Urinary bladder (tissue), 4 donors: ENCODE measurements at places on chromosomes 1 and 21. TPM values are rescaled to one million over a fixed set of nuclear protein-coding genes. Genes with fewer than 3 reads are reported as not detected.

Gene CFHR1
- polyA plus RNA-seq, result 0.39 TPM

Gene ACTL8
- polyA plus RNA-seq, result not detected

Gene AMY2A
- not detected for polyA plus RNA-seq

Gene ARHGAP30
- 5.1 TPM for polyA plus RNA-seq

Gene ALG14
- polyA plus RNA-seq, result 2.7 TPM

Gene OR2L8
- not detected for polyA plus RNA-seq

Gene CSMD2
- polyA plus RNA-seq, result 0.32 TPM

Gene CPTP
- polyA plus RNA-seq, result 17.1 TPM

Gene CDC42BPA
- 36.6 TPM for polyA plus RNA-seq

Gene COL24A1
- 5.2 TPM for polyA plus RNA-seq

Gene NBPF20
- 1.5 TPM for polyA plus RNA-seq

Gene LPAR3
- polyA plus RNA-seq, result 1.6 TPM

Gene WNT9A
- 9.4 TPM for polyA plus RNA-seq

Gene L1TD1
- polyA plus RNA-seq, result 0.29 TPM

Gene FNBP1L
- polyA plus RNA-seq, result 11.6 TPM

Gene BEST4
- 0.30 TPM for polyA plus RNA-seq

Gene C1QTNF12
- polyA plus RNA-seq, result 0.99 TPM

Gene RGS1
- polyA plus RNA-seq, result 96.8 TPM

Gene TRPM2
- polyA plus RNA-seq, result 3.3 TPM

Gene ETV3L
- not detected for polyA plus RNA-seq

Gene S100A7
- not detected for polyA plus RNA-seq

Gene DNASE2B
- not detected for polyA plus RNA-seq

Gene CLCNKB
- 0.10 TPM for polyA plus RNA-seq

Gene CFAP74
- polyA plus RNA-seq, result 0.23 TPM
